Stomach (tissue), 19 donors: ENCODE measurements at places on chromosomes 7 and 10.

DNA sequence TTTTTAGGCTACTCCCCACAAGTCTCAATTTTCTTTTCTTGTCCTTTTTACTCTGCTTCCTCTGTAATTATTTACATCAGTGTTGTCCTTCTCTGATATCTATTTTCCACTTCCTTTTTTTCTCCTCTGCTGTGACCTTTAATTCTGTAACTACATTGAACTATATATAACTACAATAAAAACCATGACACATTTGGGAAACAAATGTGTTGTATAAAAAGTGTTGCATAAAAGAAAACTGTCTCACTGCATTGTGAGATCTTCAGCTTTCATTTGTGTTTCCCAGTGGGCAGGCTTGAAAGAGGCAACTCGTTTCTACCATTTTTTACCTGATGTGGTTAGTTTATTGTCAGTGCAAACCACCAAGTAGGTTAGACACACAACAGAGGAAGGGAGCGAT lies 483.9 kb upstream of the NRP1 start:
- DNase-seq = no peak

- no peak for DNase-seq
These were observed 74.2 kb downstream of the SNX10 start for GRCh38 chr7:26365901-26366275.

DNA sequence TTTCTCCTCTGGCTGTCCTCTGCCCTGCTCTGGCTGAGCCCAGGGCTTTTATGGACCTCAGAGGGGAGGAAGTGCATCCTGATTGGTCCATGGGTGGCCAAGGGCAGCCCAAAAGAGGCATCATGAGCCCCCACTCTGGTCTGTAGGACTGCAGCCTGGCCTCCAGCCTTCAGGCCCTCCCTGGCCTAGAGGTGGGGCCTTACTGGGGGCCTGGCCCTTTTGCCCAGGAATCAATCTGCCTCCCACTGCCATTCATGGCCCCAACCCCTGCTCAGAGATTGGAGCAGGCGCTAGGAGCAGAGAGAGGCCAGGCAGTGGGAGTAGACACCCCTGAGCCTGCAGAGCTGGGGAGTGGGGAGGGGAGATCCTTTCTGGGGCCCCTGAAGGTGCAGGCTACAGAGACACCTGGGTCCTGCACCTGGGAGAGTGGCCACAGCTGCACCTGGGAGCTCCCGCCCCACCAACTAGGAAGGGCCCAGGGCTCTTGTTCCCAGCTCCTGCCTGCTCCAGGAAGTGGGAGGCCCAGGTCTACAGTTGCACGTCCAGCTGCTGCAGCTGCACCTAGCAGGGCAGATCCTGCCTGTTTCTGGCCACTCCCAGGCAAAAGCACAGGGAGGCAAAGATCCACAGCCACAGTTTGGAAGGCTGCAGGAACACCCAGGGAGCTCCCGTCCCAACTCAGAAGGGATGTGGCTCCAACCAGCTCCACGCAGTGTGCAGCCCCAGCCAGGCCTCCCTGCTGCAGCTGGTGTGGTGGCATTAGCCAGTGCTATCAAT lies 6.4 kb upstream of the DYNC2I1 start:
- DNase-seq = peak; percentile 69

- DNase-seq = no peak
These were observed 3.1 kb downstream of the GPER1 start for GRCh38 chr7:1090686-1091643.

DNA sequence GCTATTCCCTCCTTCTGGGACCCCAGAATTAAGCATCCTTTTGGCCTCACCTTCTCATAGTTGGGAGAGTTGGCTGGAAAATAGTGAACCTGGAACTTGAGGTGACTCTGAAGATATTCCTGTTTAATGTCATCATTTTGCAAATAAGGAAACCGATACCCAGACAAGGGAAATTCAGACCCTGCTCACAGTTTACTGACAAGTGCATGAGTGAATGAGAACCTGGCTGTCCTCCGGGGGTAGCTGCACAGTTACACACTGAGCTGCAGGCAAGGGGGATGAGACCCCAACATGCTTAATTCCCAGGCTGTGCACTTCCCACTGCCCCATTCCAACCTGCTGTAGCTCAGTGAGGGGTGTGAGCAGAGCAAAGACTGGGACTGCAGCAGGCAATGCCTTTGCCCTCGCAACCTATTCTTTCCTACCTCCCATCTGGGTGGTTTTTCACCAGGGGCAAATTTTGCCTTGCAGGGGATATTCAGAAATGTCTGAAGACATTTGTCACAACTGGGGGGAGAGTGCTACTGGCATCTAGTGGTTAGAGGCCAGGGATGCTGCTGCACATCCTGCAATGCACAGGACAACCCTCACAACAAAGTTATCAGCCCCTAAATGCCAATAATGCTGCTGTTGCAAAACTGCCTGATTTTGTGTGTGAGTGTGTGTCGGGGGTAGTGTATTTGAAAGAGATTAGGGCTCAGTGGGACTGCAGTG lies 136.2 kb downstream of the SORCS3 start:
- no peak for DNase-seq

- DNase-seq = no peak
These were observed 10.3 kb upstream of the PPP2R2D start for GRCh38 chr10:131890276-131891195.

GRCh38 chr10:60135020-60135419 lies 228.7 kb upstream of the CCDC6 start:
- no peak for DNase-seq

- no peak for DNase-seq
These were observed 93.6 kb downstream of the MAGI2 start for GRCh38 chr7:79359827-79360226.

DNA sequence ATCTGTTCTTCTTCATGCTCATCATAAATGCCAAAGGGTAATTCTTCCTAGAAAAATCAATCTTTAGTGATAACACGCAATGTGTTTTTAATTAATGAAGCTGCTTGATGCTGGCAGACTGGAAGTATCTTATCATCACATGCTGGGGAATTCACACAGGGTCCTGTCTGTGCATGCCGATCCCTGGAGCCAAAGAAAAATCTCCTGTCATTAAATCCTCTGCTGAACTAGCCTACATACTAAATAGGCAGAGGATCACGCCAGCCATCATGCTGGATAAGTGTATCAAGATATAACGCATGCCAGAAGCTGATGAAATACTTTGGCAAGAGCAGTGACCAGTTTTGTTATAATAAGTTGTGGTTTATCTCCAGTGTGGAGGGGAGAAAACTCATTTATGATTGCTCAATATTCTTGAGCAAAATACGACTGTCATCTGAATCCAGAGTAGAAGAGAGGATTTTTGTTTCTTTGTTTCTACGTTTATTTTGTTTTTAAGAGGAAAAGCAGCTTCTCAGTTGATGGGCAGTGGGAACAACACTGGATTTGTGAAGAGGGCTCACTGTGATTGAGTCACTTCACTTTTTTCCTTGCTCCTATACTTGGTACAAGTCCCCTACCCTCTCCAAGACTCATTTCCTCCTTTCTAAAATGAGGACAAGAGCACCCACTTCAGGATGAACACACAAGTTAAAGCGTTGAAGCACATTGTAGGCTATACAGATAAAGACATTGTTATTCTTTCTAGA lies 649.1 kb downstream of the TNS3 start:
- DNase-seq = no peak

GRCh38 chr7:124954790-124955189 lies 25.2 kb upstream of the POT1 start:
- no peak for DNase-seq

GRCh38 chr10:126080291-126080825 lies 184.0 kb downstream of the FANK1 start:
- DNase-seq = no peak

GRCh38 chr10:17958049-17958448 lies 6.3 kb downstream of the SLC39A12 start:
- no peak for DNase-seq

GRCh38 chr10:118564652-118565051 lies 30.8 kb downstream of the PRLHR start:
- DNase-seq = no peak

DNA sequence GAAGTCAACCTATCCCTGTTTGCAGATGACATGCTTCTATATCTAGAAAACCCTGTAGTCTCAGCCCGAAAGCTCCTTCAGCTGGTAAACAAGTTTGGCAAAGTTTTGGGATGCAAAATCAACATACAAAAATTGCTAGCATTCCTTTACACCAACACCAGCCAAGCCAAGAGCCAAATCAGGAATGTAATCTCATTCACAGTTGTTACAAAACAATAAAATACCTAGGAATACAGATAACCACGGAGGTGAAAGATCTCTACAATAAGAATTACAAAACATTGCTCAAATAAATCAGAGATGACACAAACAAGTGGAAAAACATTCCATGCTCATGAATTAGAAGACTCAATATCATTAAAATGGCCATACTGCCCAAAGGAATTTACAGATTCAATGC lies 50.4 kb upstream of the ZNF365 start:
- no peak for DNase-seq

DNA sequence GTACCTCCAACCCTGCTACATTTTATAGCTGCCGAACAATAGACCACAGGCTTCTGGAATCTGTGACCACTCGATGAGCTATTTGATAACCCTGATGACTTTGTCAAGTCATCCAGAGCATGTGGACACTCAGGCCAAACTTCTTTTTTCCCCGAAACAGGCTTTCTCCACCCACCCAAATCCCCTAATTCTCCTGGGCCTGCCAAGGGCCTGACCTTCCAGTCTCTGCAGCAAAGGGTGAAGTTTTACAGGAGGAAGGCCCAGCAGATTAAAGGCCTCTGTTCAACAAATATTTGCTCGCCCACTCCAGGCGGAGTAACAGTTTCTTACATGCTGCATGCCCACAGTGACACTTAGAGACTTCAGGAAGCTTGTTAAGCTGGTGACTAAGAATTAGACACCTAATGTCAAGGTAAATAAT lies 2.0 kb downstream of the JCAD start:
- DNase-seq = no peak

- DNase-seq = no peak
These were observed 27.4 kb downstream of the SCART1 start for GRCh38 chr10:133481086-133481643.

DNA sequence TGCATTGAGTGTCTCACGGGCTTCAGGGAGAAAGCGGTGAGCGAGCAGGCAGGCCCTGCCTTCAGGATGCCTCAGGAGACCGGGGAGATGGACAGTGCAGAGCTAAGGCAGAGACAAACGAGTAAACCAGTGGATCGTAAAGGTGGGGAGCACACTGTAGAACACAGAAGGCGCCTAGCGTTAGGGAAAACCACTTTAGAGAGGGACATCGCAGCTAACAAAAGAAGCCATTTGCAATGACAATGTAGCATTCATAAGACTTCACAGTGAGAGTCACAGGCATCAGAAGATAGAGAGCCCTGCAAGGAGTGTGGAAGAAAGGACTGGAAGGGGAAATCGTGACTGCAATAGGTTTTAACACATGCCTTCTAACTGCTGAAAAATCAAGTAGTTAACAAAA lies 54.9 kb upstream of the TMEM273 start:
- no peak for DNase-seq

GRCh38 chr10:2137549-2138174 lies 400.3 kb upstream of the ADARB2 start:
- no peak for DNase-seq

GRCh38 chr7:151352512-151352911 lies 10.9 kb downstream of the NUB1 start:
- DNase-seq = no peak

GRCh38 chr7:128790315-128791041 lies 1.3 kb upstream of the CCDC136 start:
- DNase-seq = no peak

DNA sequence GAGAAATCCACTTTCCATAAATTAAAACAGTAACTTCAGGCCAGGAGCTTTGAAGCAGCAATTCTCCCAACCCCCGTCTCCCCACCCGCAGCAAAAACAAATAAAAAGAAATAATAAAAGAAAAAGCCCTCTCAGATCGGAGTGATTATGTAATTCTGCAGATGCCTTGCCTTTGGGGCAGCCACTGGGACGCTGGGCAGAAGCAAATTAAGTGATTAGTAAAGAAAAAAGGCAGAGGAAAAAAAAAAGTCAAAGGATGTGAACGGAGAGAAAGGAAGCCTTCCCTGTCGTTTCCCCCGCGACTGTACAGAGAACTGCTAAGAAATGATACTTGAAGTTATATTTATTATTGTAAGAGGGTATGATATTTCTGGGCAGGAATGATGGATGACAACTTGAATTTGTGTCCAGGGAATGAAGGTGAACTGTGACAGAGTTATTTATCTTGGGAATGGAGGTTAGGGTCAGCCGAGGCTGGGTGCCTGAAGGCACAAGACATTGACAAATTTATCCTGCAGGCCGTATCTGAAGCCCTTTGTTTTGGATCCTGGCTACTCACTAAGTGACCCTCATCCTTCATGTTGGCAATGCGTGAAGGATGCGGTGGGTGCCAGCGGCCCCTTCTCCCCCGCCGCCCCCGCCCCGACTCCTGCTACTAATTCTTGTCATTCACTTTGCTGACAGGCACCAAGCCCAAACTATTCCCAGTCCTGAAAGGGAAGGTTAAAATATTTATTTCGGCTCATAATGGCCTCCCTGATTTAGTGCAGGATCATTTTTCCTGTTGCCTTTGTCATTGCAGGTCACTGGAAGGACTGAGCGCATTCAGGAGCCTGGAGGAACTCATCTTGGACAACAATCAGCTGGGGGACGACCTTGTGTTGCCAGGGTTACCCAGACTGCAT lies 604.0 kb downstream of the LRMDA start:
- DNase-seq = no peak

DNA sequence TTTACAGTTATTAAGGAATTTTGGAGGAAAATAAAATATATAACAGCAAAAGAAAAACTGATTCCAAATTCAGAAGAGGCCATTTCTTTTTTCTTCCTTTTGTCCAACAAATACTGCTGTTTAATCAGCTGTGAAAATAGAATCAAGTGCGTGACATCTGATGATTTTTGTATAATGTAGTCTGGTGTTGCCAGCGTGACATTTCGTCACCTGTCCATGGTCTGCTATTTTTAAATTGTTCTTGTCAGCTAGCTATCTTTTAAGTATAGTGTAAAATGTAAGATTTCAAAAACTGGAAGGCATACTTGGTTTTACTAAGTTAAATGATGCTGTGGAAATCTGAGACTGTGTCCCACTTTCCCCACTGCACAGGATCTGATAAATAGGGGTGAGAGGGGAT lies 105.9 kb downstream of the CPEB3 start:
- DNase-seq = no peak

GRCh38 chr7:8206956-8207355 lies 55.0 kb downstream of the ICA1 start:
- DNase-seq = no peak

DNA sequence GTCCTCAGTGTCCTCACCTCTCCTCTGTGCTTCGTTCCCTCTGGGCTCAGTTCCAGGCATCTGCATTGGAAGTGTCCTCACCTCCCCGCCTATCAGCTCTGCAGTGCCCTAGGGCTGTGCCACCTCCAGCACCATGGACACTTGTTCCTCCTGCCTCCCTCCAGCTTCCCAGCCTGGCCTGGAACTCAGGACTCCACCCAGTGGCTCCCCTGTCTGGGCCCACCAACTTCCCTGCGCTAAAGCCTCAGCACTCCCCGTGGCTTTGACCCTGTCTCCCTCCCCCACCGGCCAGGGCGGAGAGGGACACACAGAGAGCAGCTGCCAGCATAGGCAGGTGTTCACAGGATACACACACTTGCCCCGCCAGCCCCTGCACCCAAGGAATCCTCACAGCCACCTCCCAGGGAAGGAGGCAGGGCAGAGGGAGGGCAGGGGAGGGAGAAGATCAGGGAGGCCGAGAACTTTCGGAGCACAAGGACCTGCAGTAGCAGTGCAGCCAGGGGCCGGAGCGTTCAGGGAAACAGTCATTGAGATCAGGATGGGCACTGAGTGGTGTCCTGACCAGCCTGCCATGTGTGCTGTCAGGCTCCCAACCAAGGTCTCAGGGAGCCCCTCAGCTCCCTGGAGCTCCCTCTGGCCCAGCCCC lies 31.3 kb downstream of the ANXA8 start:
- no peak for DNase-seq

GRCh38 chr7:125326666-125327255 lies 397.1 kb upstream of the POT1 start:
- DNase-seq = no peak

- peak; percentile 67 for DNase-seq
These were observed 208.3 kb downstream of the USP6NL start for GRCh38 chr10:11403116-11403515.
